Activated T-cell treated with anti-CD3 and anti-CD28 coated beads, Interleukin-2, amount 50 U/mL, for 72 hours (primary cell): ENCODE measurements at places on chromosomes 3 and 15.

GRCh38 chr3:81983382-81983781 lies 221.9 kb upstream of the GBE1 start:
- no peak for DNase-seq

DNA sequence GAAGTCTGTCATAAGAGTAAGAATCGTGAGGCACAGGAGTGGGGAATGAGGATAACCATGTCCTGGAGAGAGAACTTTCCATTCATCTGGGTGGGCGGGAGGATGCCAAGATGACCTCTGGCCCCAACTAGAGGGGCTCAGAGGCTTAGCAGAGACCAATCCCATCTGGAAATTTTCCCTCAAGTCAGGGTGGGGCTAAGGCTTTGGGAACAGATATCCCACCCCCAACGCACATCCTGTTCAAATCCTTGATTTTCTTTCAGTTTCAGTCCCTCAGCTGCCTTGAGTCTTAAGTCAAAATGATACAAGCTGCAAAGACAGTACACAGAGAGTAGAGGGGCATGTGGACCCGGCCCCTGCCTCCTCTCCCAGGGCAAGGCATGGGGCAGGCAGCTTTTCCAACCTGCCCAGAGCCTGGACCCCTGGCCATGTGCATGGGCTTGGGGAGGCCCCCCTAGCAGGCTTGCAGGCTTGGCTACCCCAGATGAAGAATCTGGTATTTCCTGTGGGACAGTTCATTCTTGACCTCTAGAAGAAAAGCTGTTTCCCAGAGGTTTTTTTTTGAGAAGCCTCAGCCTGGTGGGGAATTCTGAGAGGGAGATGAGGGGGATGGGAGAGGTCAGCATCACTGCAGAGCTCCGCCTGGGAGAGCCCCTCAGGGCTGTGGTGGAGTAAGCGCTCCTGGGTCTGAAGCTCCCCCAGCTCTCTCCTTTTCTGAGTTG lies 109.7 kb upstream of the HACD2 start:
- no peak for DNase-seq

DNA sequence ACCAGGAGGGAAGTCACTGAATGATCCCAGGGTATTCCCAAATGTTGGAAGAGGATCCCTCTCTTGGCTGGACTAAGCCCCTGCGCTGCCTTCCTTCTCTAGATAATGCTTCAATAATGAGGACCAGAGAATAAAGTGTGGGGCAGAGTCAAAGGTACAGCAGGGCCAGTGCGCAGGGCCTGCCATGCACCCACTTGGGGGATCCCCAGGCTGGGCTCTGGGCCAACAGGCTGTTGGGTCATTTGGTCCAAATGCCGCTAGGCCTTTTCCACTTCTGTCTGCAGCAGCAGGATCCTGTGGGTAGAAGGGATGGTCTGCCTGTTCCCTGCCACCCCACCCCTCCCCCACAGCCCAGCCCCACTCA lies 5.7 kb upstream of the CLK3 start:
- DNase-seq, result no peak

DNA sequence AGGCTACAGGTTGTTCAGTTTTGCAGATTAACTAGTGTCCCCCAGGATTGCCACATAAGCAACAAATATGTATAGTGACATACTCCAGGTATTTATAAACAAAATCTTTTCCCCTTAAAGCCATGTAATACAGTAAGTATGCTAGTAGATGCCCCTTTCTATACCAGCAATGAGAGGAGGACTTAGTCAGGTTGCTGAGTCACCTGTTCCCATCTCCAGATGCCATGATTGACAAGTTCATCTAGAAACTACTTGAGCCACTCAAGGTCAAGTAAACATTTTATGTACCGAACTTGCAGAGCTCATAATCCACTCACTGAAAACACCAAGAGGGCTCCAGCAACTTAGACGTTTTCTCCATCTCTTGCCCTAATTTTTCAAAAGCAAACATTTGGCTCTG lies 18.2 kb downstream of the SLC9A9 start:
- no peak for DNase-seq

DNA sequence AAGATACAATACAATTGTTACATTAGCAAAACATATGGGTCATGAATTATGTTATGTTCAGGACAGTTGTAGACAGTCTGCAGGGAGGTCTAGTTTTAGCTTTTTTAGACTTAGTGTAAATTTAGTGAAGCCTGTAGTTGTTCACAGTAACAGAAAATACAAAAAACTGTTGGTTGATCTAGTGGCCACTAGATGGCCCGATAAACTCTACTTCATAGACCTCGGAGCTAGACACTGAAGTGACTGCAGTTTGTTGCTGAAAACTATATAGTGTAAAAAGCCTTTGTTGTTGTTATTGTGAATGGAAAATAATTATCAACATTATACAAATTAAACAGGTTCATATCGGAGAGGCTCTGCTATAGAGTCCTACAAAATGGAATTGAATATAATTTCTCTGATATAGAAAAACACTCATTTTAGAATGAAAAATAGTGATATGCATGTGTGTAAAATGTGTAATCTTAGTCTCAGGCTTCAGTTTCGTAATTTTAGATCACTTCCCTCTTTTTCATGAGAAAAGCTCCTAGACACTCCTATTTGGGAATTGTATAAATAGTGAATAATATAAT lies 18.3 kb downstream of the MAGEL2 start:
- no peak for DNase-seq

DNA sequence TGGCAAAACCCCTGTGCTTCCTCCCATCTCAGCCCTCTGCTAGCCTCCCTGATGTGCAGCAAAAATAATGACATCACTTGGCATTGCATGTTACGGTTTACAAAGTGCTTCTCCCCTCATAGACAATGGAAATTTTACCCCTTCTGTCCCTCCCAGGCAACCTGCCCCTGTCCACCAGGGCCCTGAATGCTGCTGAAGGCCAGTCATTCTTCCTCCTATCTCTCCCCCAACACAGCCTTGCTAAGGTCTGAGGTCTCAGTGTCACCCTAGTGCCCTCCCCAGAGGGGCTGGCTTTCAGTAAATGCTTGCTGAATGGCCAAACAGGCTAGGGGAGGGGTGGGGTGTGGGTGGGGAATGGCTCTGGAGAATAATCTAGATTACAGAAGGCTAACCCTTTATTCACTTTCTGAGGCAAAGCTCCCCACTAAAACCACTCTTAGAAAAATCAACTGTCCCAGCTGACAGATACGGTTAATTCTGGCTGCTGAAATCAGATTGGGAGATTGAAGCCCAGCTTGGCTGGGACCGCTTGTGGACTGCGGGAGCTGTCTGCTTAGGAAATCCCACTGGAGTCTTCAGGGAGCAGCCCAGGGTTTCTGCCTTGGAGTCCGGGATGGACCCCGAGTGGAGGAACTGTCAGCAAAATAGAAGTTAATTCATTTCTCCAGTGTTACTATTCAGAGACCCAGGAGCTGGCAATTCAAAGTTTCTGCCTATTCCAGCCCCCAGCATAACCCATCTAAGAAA lies 22.9 kb downstream of the ANP32A start:
- DNase-seq, result peak; percentile 37

- no peak for DNase-seq
Measured at GRCh38 chr15:60235951-60236710, 161.7 kb downstream of the ANXA2 start.

GRCh38 chr15:38721568-38721945 lies 156.9 kb upstream of the RASGRP1 start:
- DNase-seq, result no peak

DNA sequence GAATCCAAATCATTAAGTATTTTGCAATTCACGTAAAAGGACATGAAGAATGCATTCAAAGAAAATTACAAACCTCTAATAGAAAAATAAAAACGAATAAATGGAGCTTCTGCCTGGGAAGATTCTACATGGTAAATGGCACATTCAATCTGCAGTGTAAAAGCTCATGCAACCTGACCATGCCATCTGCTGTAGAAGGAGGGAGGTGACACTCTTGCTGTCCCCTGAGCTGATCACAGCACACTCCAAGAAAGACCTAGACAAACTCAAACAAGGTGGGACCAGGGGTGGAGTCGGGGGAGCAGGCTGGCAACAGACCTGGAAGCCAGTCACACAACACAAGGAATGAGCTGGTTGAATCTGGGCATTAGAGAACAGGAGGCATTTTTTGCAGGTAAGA lies 101.8 kb downstream of the BDH1 start:
- DNase-seq, result no peak
